Osteocyte (in vitro differentiated cells): ENCODE measurements at places on chromosomes 11 and 22. TPM values are rescaled to one million over a fixed set of nuclear protein-coding genes. Genes with fewer than 3 reads are reported as not detected.

Gene MFNG
- 1.5 and 2.3 TPM in 2 replicates for total RNA-seq

Gene NXPE4
- not detected in 2 replicates for total RNA-seq

Gene TESMIN
- total RNA-seq, result 0.55 and 0.56 TPM in 2 replicates

Gene OR9G4
- total RNA-seq, result not detected in 2 replicates

Gene SPA17
- total RNA-seq, result 3.7 and 4.7 TPM in 2 replicates

Gene EHF
- not detected in 2 replicates for total RNA-seq

Gene FOLR3
- not detected in 2 replicates for total RNA-seq

Gene CYB5R3
- 408 and 430 TPM in 2 replicates for total RNA-seq

Gene ANKK1
- not detected in 2 replicates for total RNA-seq

Gene HBG1
- total RNA-seq, result not detected in 2 replicates

Gene C11orf71
- total RNA-seq, result 6.8 TPM in 2 replicates

Gene FDXACB1
- total RNA-seq, result 1.9 and 2.5 TPM in 2 replicates

Gene SAA2
- total RNA-seq, result not detected in 2 replicates
